Ureter (tissue), 1 donor: ENCODE measurements at places on chromosomes 3 and 15. TPM values are rescaled to one million over a fixed set of nuclear protein-coding genes. Genes with fewer than 3 reads are reported as not detected.

IL5RA gene
- not detected for total RNA-seq

DNA sequence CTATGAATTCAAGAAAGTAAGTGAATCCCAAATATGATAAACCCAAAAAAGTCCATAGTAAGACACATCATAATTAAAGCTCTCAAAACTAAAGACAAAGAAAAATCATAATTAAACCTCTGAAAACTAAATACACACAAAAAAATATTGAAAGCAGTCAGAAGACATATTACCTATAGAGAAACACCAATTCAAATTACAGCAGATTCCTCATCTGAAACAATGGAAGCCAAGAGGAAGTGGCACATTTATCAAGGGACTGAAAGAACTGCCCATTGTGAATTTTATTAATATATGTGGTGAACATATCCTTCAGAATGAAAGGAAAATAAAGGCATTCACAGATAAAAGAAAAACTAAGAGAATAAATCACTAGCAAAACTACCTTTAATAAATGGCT, 128.2 kb downstream of the SCAPER start:
- no peak for DNase-seq

PLSCR5 gene
- not detected for total RNA-seq

CORO2B gene
- total RNA-seq: 5.4 TPM

DNA sequence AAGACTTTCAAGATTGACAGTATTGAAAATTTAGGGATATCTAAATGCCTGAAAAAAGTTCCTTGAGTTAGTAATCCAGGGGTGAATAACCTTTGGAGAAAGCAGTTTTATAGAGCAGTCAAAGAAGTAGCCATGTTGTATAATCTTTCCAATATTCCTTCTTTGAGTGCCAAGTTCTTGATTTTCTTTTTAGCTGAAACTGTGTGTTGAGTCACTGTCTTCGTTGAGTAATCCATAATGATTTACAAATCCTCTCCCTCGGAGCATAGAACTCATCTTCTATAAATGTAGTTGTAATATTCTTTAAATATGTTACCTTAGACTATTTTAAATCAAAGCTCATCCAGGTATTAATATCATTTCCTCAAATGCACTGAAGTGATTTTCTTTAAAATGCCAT, 135.2 kb downstream of the BBX start:
- no peak for DNase-seq

- DNase-seq: peak; percentile 61
These were observed 44.2 kb upstream of the C2CD4B start for GRCh38 chr15:62209322-62209721.

DNA sequence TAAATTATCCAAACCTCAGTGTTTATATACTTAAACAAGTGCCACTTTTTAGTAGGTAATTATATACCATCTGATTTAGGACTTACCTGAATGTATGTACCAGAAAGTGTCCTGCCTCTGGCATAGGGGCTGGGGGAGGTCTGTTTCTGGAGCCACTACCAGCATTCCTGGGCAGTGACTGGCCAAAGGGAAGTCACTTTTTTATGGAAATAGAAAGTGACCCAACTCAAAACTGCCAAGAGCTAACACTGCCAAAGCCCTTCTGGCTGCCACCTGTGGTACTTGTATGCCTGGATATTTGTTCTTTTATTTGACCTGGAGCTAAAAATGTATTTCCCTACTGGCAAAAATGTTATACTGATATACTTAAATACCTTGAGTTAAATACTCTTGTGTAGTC, 42.7 kb downstream of the ESYT3 start:
- no peak for DNase-seq

- no peak for DNase-seq
These were observed 526.8 kb upstream of the CCDC54 start for GRCh38 chr3:106850437-106850836.

GOLGA8A gene
- total RNA-seq: 96.5 TPM

ITPKA gene
- total RNA-seq: 0.29 TPM
